ENCODE measurements at places on chromosomes 6 and 20.

- no peak for DNase-seq
Observed at GRCh38 chr6:93176070-93176469, 243.3 kb downstream of the EPHA7 start.

DNA sequence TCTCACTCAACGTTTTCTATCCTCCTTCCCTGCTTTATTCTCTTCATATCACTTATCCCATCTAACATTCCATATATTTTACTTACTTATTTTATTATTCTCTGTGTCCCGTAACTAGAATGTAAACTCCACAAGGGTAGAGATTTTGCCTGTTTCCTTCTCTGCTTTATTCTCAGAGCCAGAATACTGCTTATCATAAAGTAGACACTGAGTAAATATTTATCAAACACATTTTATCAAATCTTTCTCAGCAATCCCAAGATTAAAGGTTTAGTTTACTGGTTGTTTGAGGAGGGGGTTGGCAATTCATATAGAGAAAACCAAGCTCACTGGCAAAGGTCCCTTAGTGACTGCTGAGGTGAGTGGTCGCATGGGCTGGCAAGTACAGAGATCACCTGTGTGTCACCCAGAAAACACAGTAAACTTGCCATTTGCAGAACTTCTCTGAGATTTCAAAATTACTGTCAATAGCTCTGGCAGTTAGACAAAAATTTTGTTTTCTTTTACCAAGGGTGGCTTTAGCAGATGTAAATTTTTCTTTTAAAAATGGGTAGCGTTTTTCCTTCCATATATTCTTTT lies 662.4 kb downstream of the UTRN start:
- DNase-seq: no peak

GRCh38 chr6:150195996-150196417 lies 53.2 kb downstream of the PPP1R14C start:
- DNase-seq: no peak

GRCh38 chr6:56329271-56330050 lies 82.1 kb upstream of the COL21A1 start:
- DNase-seq: no peak

- no peak for DNase-seq
Observed at GRCh38 chr20:45538209-45538799, 978 bp downstream of the WFDC6 start.

DNA sequence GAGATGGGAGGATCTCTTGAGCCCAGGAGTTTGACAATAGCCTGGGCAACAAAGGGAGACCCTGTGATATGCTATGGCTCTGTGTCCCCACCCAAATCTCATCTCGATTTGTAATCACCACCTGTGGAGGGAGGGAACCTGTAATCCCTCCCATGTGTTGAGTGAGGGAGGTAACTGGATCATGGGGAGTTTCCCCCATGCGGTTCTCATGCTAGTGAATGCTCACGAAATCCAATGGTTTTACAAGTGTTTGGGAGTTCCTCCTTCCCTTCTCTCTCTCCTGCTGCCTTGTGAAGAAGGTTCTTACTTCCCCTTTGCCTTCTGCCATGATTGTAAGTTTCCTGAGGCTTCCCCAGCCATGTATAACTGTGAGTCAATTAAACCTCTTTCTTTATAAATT lies 3.4 kb downstream of the NUDT3 start:
- DNase-seq: no peak

GRCh38 chr6:43120944-43121913 lies 45.1 kb downstream of the PTK7 start:
- DNase-seq: no peak

GRCh38 chr20:63858393-63859165 lies 2.7 kb upstream of the ABHD16B start:
- no peak for DNase-seq

DNA sequence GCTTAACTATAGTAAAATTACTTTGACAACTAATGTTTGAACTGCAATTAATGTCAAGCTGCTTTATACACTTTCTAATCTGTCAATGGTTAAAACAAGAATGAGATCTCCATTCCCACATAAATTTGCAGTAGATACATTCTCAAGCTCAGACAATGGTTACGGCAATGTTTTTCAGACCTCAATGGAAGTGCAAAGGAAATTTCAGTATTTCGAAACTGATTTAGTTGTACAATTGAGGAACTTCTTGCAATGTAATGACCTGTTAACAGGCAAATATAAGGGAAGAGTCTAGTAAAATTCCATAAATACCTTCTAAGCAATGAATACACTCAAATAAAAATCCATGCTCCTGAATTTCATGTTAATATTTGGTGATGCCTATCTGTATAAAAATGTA lies 94.7 kb downstream of the ADTRP start:
- no peak for DNase-seq

GRCh38 chr6:37956711-37957275 lies 137.3 kb downstream of the ZFAND3 start:
- no peak for DNase-seq

- DNase-seq: peak; percentile 50
Observed at GRCh38 chr20:46349035-46349741, 40.9 kb upstream of the CDH22 start.

GRCh38 chr20:40648210-40649072 lies 40.6 kb downstream of the MAFB start:
- no peak for DNase-seq

- no peak for DNase-seq
Observed at GRCh38 chr20:50475681-50476292, 34.4 kb upstream of the PTPN1 start.

- no peak for DNase-seq
Observed at GRCh38 chr20:48265791-48266190, 480.5 kb upstream of the SULF2 start.

DNA sequence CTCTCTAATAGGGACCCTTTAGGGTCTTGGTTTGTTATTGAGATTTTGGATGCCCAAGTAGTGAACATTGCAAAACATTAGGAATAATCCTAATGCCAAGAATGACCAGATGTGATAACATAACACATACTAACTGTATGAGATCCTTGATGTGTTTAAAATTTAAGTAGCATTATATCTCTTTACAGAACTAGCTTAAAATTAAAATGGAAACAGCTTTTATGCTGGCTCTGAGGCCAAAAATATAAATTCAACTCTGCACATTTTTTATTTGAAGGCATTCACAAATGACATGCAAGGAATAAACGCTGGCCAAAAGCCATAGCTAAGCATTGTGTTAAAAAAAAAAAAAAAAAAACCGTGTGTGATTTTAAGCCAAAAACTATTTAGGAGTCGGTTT lies 47.7 kb upstream of the TCF21 start:
- DNase-seq: no peak

DNA sequence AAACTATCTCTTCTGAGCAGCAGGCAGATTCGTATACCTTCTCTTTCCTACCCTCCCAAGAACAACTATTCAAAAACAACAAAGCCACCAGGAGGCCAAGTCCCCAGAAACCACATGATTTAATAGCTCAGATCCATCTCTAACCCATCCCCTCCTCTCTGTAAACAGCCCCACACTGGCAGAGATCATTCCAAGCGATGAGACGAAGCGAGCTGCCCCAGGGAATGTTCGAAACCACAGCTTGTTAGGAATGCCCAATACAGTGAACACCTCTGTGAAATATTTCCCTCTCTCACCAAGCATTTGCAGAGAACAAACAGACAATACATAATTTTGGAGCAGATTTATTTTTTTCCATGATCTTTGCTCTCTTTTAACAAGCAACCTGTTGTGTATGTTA lies 231.8 kb downstream of the SOD2 start:
- no peak for DNase-seq

DNA sequence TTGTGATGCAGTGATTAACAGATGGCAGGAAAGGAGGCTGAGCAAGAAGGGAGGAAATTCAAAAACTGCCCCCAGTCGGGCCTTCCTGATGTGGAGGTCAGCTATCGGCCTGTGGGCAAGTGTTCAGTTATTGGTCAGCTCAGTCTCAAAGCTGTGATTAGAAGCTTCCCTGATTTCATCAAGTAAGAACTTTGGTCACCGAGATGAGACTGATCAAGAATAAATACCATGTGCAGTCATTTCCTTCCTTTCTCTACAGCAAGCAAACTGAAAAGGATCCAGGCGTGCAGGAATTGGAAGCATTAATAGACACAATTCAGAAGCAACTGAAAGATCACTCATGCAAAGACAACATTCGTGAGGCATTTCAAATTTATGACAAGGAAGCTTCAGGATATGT lies 69.7 kb downstream of the EFHC1 start:
- no peak for DNase-seq

GRCh38 chr20:47020231-47020630 lies 125.6 kb downstream of the EYA2 start:
- no peak for DNase-seq

GRCh38 chr20:32113591-32114260 lies 4.2 kb downstream of the TM9SF4 start:
- no peak for DNase-seq

DNA sequence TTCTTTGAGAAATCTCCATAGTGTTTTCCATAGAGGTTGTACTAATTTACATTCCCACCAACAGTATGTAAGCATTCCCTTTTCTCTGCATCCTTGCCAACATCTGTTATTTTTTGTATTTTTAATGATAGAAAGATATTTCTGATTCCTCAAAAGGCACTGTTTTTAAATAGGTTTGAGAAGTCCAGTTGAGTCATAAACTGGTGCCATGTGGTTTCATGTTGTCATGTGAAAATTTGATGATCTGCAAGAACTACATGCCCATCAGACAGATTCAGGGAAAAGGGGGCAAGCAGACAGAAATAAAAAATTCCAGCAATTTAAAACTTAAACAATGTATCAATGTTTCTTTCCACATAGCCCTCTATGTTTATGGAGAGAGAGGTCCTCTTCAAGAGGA lies 227.5 kb downstream of the KCNQ5 start:
- no peak for DNase-seq

DNA sequence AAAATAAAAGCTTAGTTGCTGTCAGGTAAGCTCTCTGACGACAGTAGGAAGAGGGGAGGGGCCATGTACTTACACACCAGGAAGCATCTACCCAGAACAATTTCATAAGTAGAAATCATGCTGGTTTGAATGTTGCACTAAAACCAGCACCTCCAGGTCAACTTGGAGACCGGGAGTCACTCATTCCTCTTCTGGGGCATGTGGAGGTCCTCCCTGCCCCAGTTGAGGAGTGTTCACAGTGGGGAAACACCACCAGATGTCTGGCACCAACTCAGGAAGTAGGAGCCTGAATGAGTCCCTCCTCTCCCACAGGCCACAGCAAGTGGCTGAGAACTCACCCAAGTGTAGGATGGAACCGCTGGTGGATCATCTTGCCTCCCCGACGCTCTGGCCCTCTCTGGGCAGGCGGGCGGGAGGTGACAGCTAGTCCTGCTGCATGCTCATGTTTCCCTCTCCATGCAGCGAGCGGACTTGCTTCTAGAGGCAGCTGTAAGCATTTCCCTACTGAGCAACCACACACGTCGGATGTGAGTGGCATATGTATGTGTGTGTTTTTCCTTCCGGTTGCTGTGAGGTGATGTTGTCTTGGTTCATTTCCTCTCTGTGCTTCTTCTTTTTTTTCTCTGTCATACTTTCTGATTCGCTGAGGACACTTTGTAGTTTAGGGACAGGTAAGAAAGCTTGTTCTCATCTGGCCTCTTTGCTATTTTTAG lies 149.5 kb upstream of the NEDD9 start:
- DNase-seq: peak; percentile 60

GRCh38 chr6:158316022-158316421 lies 3.8 kb downstream of the TULP4 start:
- no peak for DNase-seq

DNA sequence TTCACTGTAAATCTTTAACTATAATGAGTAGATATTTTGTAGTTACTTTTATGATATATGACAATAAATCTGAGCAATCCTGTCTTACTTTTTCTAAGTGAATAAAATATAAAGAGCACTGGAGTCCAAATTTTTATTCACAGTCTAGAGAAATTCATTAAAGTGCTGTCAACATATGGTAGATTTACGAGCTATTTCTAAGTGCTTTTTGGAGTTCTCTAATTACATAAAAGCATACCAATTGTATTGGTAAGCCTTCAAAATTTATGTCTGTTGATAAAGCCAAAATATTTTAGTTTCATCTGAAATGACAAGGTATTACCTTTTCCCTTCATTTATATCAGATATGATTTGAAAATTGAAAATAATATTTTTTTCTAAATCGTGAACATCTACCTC lies 75.4 kb downstream of the MAN1A1 start:
- DNase-seq: no peak

- no peak for DNase-seq
Observed at GRCh38 chr6:75145976-75146375, 59.9 kb downstream of the COL12A1 start.

DNA sequence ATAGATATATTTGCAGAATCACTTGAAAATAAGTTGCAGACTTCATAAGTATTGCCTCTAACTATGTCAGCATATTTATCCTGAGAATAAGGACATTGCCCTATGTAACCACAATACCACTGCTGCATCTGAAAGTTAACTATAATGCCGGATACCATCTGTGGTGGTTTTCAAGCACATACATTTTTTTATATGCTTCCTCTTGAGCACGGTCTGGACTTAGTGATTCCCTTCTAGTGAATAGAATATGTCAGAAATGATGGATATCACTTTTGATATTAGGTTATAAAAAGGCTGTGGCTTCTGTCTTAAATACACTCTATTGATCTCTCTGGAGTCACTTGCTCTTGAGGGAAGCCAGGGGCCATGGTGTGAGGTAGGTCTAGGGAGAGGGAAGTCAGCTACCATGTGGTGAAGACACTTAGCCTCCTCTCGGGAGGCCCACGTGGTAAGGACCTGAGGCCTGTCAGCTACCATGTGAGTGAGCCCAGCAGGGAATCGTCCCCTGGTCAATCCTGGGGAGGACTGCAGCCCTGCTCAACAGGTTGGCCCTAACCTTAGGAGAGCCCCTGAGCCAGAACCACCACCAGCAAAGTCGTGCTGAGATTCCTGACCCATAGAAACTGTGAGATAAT lies 57.5 kb downstream of the CCDC170 start:
- DNase-seq: no peak

- no peak for DNase-seq
Observed at GRCh38 chr6:14524319-14524718, 406.7 kb downstream of the CD83 start.

DNA sequence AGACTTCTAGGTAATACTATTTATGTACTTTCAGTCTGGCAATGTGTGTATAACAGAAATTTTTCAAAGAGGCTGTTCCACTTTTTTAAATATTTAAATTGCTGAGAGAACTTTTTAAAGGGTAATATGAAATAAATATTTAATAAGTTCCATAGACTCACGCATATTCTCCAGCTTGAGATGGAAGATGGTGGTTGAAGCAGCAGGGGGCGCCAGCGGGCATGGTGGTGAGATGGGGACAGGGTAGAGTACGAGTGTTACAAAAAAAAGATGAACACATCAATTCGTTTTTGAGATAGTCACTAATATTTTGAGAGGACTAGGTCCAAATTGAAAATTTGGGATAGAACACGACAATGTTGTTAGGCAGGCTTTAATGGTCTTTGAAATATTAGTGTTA lies 68.4 kb downstream of the RSPO3 start:
- DNase-seq: peak; percentile 81

DNA sequence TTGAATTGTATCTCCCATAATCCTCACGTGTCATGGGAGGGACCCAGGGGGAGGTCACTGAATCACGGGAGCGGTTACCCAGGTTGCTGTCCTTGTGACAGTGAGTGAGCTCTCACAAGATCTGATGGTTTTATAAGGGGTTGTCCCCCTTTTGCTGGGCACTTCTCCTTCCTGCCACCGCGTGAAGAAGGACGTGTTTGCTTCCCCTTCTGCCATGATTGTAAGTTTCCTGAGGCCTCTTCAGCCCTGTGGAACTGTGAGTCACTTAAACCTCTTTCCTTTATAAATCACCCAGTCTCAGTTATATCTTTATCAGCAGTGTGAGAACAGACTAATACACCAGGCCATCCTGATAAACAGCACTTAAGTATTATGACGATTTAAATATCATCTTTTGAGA lies 9.0 kb upstream of the MRGBP start:
- no peak for DNase-seq

Data from activated CD4-positive, alpha-beta T cell treated with anti-CD3 and anti-CD28 coated beads, Interleukin-2, amount 50 U/mL, for 48 hours (primary cell).